ENCODE measurements at places on chromosomes 5 and 9.
A peak's percentile ranks its signal among the peaks of the same experiment; 100 is the strongest.

GRCh38 chr5:166784545-166785078 lies 1506.8 kb upstream of the WWC1 start:
- no peak for DNase-seq

GRCh38 chr9:13049223-13049622 lies 230.3 kb downstream of the MPDZ start:
- no peak for DNase-seq

- peak; percentile 85 for DNase-seq
These were observed 26.3 kb downstream of the OR2V2 start for GRCh38 chr5:181173420-181174342.

GRCh38 chr5:94209774-94210355 lies 408.5 kb downstream of the KIAA0825 start:
- DNase-seq, result no peak

GRCh38 chr5:87579678-87580077 lies 166.9 kb upstream of the CCNH start:
- no peak for DNase-seq

DNA sequence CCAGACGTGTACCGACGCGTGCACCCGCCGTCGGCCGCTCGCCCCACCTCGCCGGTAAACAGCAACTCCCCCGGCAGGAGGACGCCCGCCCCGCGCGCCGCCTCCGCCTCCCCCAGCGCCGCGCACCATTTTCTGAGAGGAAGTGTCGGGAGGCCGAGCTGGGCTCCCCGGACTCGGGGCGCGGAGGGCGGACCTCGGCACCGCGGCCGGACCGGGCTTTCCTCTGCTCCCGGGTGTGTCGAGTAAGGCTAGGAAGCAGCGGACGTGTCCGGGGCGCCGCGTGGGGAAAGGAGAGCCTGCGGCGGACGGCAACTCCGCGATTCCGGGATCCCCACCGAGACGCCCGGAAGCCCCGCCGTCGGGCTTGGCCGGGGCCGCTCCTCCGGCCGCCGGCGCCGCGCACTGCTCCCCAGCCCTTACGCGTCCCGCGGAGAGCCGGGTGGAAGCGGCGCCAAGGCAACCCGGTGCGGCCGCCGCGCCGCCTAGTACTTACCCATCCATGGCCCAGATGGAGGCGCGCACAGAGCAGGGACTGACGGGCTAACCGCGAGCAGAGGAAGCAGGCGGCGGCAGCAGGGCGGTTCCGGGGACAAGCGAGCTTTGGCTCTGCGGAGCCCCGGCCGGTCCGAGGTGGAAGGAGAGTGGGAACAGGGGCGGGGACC lies at the start of gene PTBP3:
TSS of gene PTBP3 (minus strand) at position 643 of the 662 bp plus-strand sequence. CDS start 35,754 bp downstream, outside the sequence.
- peak; percentile 87 for DNase-seq

DNA sequence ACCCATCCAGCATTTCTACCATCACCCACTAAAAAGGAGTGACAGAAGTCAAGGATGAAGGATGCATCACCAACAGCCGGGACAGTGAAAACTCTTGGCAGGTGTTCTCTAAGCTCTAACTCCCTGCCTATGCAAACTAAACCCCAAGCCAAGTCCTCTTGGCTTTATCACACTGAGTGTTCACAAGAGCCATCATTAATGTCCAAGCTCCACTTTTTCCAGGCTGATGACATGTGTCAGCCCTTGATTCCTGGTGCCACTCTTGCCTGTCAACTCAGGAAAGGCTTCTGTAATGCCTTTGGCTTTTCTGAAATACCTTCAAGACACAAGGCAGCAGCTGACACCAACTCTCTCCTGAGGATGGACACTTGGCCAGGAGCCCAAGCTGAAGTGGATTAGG lies 86.9 kb downstream of the NR6A1 start:
- DNase-seq, result no peak
